Progenitor cell of endocrine pancreas (in vitro differentiated cells): ENCODE measurements at places on chromosomes 3 and 15.

DNA sequence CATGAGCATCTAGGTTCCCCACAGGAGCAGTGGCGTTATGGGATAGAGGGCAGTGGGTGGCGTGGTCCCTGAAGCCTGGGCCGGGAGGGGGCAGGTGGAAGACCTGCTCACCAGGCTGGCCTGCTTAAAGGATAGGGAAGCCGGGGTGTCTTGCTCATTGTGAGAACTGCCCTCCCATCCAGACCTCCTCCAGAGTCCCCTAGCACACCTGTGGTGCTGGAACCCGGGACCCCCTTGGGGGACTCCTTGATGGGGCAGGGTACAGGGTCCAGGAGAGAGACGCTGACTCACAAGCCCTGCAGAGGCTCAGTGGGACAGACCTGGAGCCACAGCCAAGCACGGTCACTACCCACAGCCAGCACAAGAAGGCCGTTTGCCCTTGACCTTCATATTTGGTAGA is 2.8 kb upstream of the RHCG start:
- peaks cover 50% of the 10 kb centered on the region for H3K27me3 ChIP-seq
- DNase-seq = no peak
- no peak overlapping the region for H3K4me3 ChIP-seq
- no peaks in the 10 kb centered on the region for H3K4me1 ChIP-seq
- no peak overlapping the region for H3K27ac ChIP-seq

GRCh38 chr3:99747915-99748314 is 69.7 kb upstream of the CMSS1 start:
- H3K4me1 ChIP-seq = no peaks in the 10 kb centered on the region
- H3K27ac ChIP-seq = no peak overlapping the region
- H3K36me3 ChIP-seq = no peaks in the 10 kb centered on the region
- H3K4me3 ChIP-seq = no peak overlapping the region
- no peaks in the 10 kb centered on the region for H3K27me3 ChIP-seq
- no peak for DNase-seq

DNA sequence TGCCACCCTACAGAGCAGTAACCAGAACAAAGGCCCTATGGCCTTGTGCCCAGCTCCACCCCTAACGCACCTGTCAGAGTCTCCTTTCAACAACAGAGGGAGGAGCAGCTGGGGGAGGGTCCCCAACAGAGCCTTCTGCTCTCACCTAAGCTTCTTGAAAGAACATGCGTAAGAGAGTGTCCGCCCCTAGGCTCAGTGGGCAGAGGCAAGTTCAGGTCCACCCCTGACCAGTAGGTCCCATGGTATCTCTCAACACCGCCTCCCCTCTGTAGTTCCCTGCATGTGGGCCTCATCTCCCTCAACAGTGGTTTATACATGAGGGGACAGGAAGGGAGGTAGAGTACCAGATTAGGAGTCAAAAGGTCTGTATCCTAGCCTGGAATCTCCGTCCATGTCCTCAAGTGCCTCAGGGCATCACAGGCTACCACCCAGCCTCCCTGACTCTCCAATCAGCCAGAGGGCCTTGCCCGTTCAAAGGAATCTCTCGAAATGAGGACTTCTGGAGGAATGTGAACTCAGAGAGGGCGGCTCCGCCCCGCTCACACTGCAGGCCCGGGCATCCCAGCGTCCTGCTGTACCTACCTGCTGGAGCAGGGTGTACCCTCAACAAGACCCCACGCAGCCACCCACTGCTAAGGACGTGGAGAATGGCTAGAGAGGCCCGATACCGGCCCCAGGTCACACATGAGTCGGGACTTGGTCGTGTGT is 680 bp downstream of the POC1A start:
- peaks cover 5% of the 10 kb centered on the region for H3K4me1 ChIP-seq
- no peaks in the 10 kb centered on the region for H3K36me3 ChIP-seq
- no peak for DNase-seq
- peak overlapping the region; percentile 95 for H3K4me3 ChIP-seq
- no peaks in the 10 kb centered on the region for H3K27me3 ChIP-seq
- H3K27ac ChIP-seq = peak overlapping the region; percentile 88

- H3K4me1 ChIP-seq = no peaks in the 10 kb centered on the region
- H3K36me3 ChIP-seq = no peaks in the 10 kb centered on the region
- no peak overlapping the region for H3K27ac ChIP-seq
- peaks cover 21% of the 10 kb centered on the region for H3K27me3 ChIP-seq
- no peak for DNase-seq
Measured at GRCh38 chr15:78651930-78652615, 11.1 kb upstream of the CHRNB4 start.

DNA sequence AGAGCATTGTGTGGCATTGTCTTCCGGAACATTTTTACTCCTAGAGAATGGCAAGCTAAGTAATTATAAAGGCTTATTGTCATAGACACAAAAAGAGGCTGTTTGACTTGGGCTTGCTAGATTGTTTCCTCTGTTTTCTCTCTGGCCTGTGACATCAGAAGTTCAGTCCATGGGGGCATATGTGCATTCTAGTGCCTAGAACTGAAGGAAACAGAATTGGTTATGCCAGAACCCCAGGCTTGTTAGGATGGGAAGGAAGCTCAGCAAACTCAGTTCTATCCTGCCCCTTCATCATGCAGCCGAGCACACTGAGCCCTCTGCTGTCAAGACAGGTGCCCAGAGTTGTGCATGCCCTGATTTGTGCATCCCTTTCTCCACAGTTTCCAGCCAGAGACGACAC is 131.3 kb downstream of the PDE8A start:
- H3K4me1 ChIP-seq = no peaks in the 10 kb centered on the region
- no peak overlapping the region for H3K27ac ChIP-seq
- H3K27me3 ChIP-seq = no peaks in the 10 kb centered on the region
- peaks cover 4% of the 10 kb centered on the region for H3K36me3 ChIP-seq
- no peak overlapping the region for H3K4me3 ChIP-seq
- no peak for DNase-seq

DNA sequence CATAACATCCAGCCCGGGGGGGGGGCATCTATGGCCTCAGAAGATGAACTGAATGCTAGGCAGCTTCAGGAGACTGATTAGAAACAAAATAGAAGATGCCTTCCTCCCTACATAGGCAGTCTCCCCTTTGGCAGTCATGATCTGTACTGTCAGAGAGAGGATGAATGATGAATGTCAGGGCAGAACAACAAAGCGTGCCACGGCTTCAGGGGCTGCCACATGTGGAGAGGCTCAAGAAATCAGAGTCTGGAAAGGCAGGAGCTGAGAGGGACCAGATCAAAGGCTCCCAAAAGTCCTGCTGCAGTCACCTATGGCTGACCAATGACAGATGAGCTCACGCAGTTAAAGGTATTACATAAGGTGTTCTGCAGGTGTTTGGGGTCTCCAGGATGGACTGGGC is 180.4 kb downstream of the UACA start:
- H3K4me3 ChIP-seq = no peak overlapping the region
- H3K27me3 ChIP-seq = peaks cover 27% of the 10 kb centered on the region
- peaks cover 8% of the 10 kb centered on the region for H3K4me1 ChIP-seq
- no peak for DNase-seq
- H3K36me3 ChIP-seq = peaks cover 2% of the 10 kb centered on the region
- no peak overlapping the region for H3K27ac ChIP-seq

- H3K27ac ChIP-seq = no peak overlapping the region
- no peak overlapping the region for H3K4me3 ChIP-seq
- peaks cover 4% of the 10 kb centered on the region for H3K4me1 ChIP-seq
- DNase-seq = no peak
- no peaks in the 10 kb centered on the region for H3K27me3 ChIP-seq
Measured at GRCh38 chr3:195133462-195133861, 137.5 kb downstream of the XXYLT1 start.

- DNase-seq = no peak
- no peak overlapping the region for H3K4me3 ChIP-seq
- H3K36me3 ChIP-seq = no peaks in the 10 kb centered on the region
- H3K27ac ChIP-seq = no peak overlapping the region
- H3K4me1 ChIP-seq = no peaks in the 10 kb centered on the region
Measured at GRCh38 chr15:71939981-71940588, 129.7 kb downstream of the NR2E3 start.
